D341Med (cell line): ENCODE measurements at places on chromosomes 7 and 10.

- no peak for DNase-seq
These were observed 101.6 kb upstream of the FAM171A1 start for GRCh38 chr10:15472431-15473395.

- no peak for DNase-seq
These were observed 10.0 kb upstream of the GTF2IRD1 start for GRCh38 chr7:74443543-74444247.

- DNase-seq, result no peak
These were observed 140.3 kb downstream of the FOXP2 start for GRCh38 chr7:114554781-114555537.

DNA sequence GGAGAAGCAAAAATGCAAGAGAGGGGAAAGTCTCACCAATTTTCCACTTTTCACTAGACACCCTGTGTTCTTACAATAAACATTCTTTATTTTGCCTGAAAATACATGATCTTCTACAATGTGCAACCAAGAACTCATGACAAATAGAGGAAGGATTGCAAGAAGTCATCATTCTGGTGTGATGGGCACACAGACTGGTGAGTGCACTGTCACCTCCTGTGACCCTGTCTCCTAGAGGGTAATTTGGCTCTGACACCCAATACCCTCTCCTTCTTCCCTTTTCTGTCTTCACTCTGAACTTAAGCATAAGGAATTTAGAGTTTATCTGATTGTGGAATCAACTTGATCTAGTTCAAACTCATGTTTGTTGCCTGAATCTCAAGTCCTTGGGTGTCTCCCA is 153.7 kb downstream of the SH2D4B start:
- DNase-seq, result no peak

DNA sequence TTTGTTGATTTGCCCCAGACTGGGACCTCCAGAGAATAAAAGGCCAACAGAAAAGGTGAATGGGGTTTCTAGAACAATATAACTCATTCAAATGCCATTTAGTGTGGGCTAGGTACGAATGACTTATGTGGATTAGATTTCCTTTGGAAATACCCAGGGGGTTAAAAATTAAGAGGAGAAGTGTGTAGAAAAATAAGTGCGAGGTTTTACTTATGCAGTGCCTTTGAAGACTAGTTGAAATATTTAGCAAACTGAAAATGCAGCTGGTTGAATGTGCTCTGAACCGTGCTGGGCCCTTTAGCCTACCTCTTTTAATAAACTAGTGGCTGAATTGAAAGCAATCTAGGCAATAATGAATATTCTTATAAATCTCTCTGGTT is 180.6 kb downstream of the LRMDA start:
- DNase-seq, result no peak

GRCh38 chr7:142629588-142630260 is 119.5 kb upstream of the PRSS1 start:
- no peak for DNase-seq
